ENCODE measurements at places on chromosomes 7 and 10. TPM values are rescaled to one million over a fixed set of nuclear protein-coding genes. Genes with fewer than 3 reads are reported as not detected.

GRCh38 chr7:18399436-18400235 lies 95.9 kb upstream of the HDAC9 start:
- no peaks in the 10 kb centered on the region for H3K36me3 ChIP-seq
- H3K27ac ChIP-seq: no peak overlapping the region
- no peaks in the 10 kb centered on the region for H3K27me3 ChIP-seq
- no peak overlapping the region for H3K4me3 ChIP-seq

- H3K36me3 ChIP-seq: no peaks in the 10 kb centered on the region
- H3K4me1 ChIP-seq: 0 out of 2 replicates have a peak, but pooled peaks cover 4% of the 10 kb centered on the region
- no peak overlapping the region for H3K4me3 ChIP-seq
- DNase-seq: no peak
- H3K27me3 ChIP-seq: no peaks in the 10 kb centered on the region
- H3K27ac ChIP-seq: no peak overlapping the region
Measured at GRCh38 chr7:25847336-25848070, 304.5 kb upstream of the NFE2L3 start.

DNA sequence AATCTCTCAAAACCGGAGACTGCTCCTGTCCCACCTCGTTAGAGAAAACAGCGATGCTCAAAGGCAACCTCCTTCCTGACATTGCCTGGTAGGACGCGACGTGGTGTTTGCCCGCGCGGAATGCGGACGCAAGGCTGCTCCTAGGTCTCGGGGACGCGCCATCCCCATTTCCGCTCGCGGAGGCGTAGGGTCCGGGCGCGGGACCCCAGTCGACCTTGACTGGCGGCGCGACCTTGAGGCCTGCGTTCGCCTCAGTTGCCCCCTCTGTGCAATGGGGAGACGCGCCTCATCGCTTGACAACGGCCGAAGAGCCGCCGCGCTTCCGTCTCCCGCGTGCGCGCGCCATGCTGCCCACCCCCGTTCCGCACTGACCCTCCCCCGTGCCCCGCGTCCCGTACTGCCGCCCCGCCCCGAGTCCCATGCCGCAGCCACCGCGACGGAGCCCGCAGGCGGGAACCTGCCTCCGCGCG lies 412 bp upstream of the PPIA start:
- peak; percentile 16 for DNase-seq
- peaks cover 13% of the 10 kb centered on the region for H3K36me3 ChIP-seq
- peak overlapping the region; percentile 96 for H3K4me3 ChIP-seq
- no peaks in the 10 kb centered on the region for H3K27me3 ChIP-seq
- H3K4me1 ChIP-seq: peaks cover 41% of the 10 kb centered on the region

- DNase-seq: peak; percentile 21
- H3K27me3 ChIP-seq: peaks cover 41% of the 10 kb centered on the region
- H3K27ac ChIP-seq: no peak overlapping the region
- H3K36me3 ChIP-seq: no peaks in the 10 kb centered on the region
- no peak overlapping the region for H3K4me3 ChIP-seq
Measured at GRCh38 chr10:84665883-84666463, 337.6 kb downstream of the CCSER2 start.

DNA sequence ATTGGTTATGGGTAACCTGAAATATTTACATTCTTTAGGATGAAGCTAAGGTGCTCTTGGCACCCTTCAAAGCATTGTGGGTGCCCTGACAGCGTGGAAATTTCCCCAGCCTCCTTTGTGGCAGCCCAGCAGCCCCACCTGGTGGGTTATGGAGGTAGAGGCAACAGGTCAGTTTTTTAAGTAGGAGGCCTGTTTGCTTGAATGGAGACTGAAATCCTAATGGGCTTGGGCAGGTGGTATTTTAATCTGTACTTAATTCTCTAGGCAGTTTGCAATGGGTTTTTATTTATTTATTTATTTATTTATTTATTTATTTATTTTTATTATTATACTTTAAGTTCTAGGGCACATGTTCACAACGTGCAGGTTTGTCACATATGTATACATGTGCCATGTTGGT lies 139.4 kb downstream of the EPC1 start:
- H3K27ac ChIP-seq: no peak overlapping the region
- H3K36me3 ChIP-seq: no peaks in the 10 kb centered on the region
- no peaks in the 10 kb centered on the region for H3K27me3 ChIP-seq
- no peak overlapping the region for H3K4me3 ChIP-seq

- peaks cover 4% of the 10 kb centered on the region for H3K36me3 ChIP-seq
- no peaks in the 10 kb centered on the region for H3K27me3 ChIP-seq
- no peak overlapping the region for H3K27ac ChIP-seq
- no peak for DNase-seq
Measured at GRCh38 chr10:100981178-100981772, 6.0 kb downstream of the MRPL43 start.

Gene KEL
- 0.91 TPM for total RNA-seq

DNA sequence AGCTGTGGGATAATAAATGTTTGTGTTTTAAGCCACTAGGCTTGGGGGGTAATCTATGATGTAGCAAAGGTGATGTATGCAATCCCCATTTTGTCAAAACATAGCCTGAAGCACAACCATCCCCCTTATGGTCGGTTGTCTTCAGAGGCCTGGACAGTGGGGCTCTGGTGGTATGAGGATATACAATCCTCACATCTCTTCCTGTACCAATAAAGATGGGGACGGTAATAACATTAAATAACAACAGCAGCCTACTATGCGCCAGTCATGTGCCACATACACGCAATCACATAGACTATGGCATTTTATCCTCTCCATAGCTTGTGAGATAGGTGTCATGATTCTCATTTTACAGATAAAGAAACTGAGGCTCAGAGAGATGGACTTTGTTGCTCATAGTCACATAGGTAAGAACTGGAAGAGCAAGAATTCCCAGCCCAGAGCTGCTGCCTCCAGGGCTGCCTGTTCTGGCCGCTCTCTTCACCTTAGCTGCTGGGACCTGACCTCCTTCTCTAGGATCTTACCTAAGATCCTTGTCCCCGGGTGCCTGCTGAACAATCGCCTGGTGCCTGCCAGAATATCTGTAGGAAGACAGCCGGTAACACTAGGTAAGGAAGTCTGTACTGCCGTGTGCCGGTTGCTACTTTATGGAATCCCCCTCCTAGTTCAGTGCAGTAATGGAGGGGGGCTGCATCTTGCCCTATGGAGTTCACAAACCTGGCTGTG lies 108.6 kb downstream of the ARHGAP22 start:
- H3K4me3 ChIP-seq: no peak overlapping the region
- peaks cover 10% of the 10 kb centered on the region for H3K4me1 ChIP-seq
- H3K27me3 ChIP-seq: no peaks in the 10 kb centered on the region
- no peak for DNase-seq

GRCh38 chr7:135672560-135673359 lies 10.4 kb downstream of the STMP1 start:
- no peak overlapping the region for H3K4me3 ChIP-seq
- peaks cover 12% of the 10 kb centered on the region for H3K36me3 ChIP-seq
- H3K4me1 ChIP-seq: no peaks in the 10 kb centered on the region
- peak; percentile 37 for DNase-seq
- H3K27ac ChIP-seq: no peak overlapping the region

DNA sequence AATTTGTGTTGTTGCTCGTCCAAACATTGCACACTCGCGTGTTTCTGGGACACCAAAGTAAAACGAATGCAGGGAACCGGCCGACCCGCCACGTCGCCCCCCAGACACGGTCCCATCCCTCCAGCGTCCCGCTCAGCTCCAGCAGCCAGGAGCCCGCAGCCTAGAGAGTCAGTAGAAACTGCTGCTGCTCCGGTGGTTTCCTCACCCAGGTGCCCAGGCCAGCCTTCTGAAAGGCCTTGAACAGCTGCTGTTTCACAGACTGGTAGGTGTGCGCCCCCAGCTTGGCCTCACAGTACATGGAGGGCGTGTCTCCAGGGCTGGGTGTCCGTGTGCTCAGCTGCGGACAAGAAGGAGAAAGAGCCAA lies 126.8 kb downstream of the WDR37 start:
- no peak overlapping the region for H3K27ac ChIP-seq
- no peaks in the 10 kb centered on the region for H3K4me1 ChIP-seq
- DNase-seq: no peak
- peaks cover 32% of the 10 kb centered on the region for H3K27me3 ChIP-seq
- no peaks in the 10 kb centered on the region for H3K36me3 ChIP-seq

GRCh38 chr7:20385126-20385525 lies 54.4 kb downstream of the ITGB8 start:
- no peaks in the 10 kb centered on the region for H3K36me3 ChIP-seq
- H3K4me1 ChIP-seq: peaks cover 6% of the 10 kb centered on the region
- DNase-seq: no peak
- no peak overlapping the region for H3K4me3 ChIP-seq
- H3K27me3 ChIP-seq: no peaks in the 10 kb centered on the region

GRCh38 chr7:143299840-143300239 lies 11.7 kb downstream of the CASP2 start:
- H3K27me3 ChIP-seq: no peaks in the 10 kb centered on the region
- peak; percentile 23 for DNase-seq
- H3K27ac ChIP-seq: no peak overlapping the region
- no peaks in the 10 kb centered on the region for H3K4me1 ChIP-seq
- no peak overlapping the region for H3K4me3 ChIP-seq

Gene MYOF
- 250 TPM for total RNA-seq

Gene SUV39H2
- 26.6 TPM for total RNA-seq

GRCh38 chr7:103143868-103144267 lies 5.0 kb downstream of the NAPEPLD start:
- DNase-seq: no peak
- no peaks in the 10 kb centered on the region for H3K36me3 ChIP-seq
- no peaks in the 10 kb centered on the region for H3K27me3 ChIP-seq
- H3K27ac ChIP-seq: no peak overlapping the region
- peaks cover 7% of the 10 kb centered on the region for H3K4me1 ChIP-seq

Gene CFAP70
- total RNA-seq: 2.9 TPM

Gene CPSF4
- total RNA-seq: 67.0 TPM

DNA sequence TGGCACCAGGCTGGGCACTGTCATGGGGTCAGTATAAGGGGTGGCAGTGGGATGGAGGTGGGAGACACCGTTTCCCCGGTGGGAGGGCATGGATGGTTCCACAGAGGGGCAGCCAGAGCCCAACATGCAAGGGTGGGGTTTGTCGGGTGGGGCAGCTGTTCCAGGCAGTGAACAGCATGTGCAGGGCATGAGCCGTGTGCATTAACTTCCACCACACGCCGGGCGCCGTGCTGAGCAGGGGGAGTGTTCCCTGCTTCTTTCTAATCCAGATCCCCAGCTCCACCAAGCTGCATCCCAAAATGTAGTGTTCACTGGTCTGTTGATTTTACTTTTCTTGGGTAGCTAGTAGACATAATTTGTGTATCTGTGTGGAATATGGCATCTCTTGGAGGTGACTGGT lies 29.3 kb downstream of the ADRA2A start:
- H3K36me3 ChIP-seq: no peaks in the 10 kb centered on the region
- H3K27ac ChIP-seq: no peak overlapping the region
- no peak for DNase-seq
- peaks cover 16% of the 10 kb centered on the region for H3K27me3 ChIP-seq
- no peak overlapping the region for H3K4me3 ChIP-seq

DNA sequence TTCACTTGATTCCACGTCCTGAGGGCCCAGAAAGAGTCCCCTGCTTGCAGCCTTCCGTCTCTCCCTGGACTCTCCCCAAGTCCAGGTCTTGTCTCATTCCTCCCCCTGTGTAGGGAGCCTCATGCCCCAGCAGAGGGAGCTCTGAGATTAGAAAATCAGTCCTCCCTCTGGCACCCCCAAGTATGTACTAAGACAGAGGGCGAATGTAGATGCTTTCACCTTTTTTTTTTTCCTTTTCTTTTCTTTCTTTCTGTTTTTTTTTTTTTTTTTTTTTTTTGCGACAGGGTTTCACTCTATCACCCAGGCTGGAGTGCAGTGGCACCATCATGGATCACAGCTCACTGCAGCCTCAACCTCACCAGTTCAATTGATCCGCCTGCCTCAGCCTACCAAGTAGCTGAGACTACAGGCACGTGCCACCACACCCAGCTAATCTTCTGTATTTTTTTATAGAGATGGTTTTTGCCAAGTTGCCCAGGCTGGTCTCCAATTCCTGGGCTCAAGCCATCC lies 10.3 kb downstream of the SFXN3 start:
- H3K27me3 ChIP-seq: no peaks in the 10 kb centered on the region
- DNase-seq: peak; percentile 85
- peaks cover 10% of the 10 kb centered on the region for H3K36me3 ChIP-seq
- peaks cover 33% of the 10 kb centered on the region for H3K4me1 ChIP-seq
- peak overlapping the region; percentile 84 for H3K27ac ChIP-seq
- H3K4me3 ChIP-seq: no peak overlapping the region

- H3K27me3 ChIP-seq: no peaks in the 10 kb centered on the region
- H3K36me3 ChIP-seq: no peaks in the 10 kb centered on the region
- DNase-seq: no peak
Measured at GRCh38 chr10:67770537-67770936, 67.5 kb downstream of the DNAJC12 start.
